ENCODE measurements at places on chromosomes 3 and 15.

- DNase-seq: peak; percentile 52
Observed at GRCh38 chr15:79680720-79681119, 216.1 kb downstream of the MTHFS start.

DNA sequence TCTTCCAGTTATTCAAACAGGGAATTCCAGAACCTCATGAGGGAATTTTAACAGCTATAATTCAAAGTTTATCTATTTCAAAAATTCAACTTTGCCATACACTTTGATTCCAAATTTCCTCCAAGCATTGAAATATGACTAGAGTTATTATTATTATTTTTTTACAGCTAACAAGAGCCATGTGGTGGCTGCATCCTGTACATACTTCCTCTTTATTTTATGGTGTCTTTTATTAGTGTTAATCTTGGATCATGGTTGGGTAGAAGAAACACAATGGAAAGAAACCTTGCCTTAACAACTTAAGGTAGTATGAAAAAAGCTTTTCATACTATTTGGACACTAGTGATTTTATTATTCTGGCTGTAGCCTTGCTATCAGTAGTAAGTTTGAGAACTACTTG is 52.7 kb downstream of the TFG start:
- no peak for DNase-seq

DNA sequence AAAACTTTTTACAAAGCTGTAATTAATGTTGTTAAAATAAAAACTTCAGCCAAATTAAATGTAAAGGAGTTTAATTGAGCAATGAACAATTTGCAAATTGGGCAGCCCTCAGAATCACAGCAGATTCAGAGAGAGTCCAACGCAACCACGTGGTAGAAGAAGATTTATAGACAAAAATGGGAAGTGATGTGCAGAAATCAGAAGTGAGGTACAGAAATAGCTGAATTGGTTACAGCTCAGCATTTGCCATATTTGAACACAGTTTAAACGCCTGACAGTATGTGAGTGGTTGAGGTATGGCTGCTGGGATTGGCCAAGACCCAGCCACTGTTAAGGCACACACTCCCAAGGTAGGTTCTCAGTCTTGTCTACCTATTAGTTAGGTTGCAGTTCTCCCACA is 14.4 kb upstream of the PLA2G4D start:
- no peak for DNase-seq

DNA sequence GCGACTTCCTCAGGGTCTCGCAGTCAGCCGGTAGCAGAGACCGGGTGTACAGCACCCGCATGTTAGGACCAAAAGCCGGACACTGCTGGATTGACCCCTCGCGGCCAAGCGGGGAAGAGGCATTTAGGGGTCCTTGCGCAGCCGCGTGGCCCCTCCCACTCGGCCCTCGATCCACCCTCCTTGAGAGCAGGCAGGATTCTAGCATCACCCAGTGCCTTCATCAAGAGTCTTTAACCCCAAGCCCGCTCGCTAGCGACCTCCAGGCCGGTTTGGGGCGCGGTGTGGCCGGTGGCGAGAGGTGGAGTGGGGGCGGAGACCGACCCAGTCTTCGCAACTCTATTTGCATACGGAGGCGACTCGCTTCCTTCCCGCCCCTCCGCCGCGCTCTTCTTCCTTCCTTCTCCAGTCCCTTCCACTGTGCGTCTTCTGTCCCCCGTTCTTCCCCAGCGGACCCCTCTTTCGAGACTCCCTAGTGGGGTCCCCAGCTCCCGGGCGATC is at the start of gene ST6GAL1:
ST6GAL1 (plus strand) TSS at position 384 of the 498 bp plus-strand sequence. CDS start 112,178 bp downstream, outside the sequence.
- no peak for DNase-seq

GRCh38 chr3:38950581-38950980 is 101.2 kb downstream of the SCN11A start:
- DNase-seq: no peak

- DNase-seq: no peak
Observed at GRCh38 chr3:106827515-106828213, 549.6 kb upstream of the CCDC54 start.

- DNase-seq: peak; percentile 23
Observed at GRCh38 chr3:173066044-173067004, 74.7 kb downstream of the SPATA16 start.

GRCh38 chr15:76460871-76461270 is 124.3 kb downstream of the ISL2 start:
- no peak for DNase-seq

- no peak for DNase-seq
Observed at GRCh38 chr15:25403771-25404170, 35.1 kb downstream of the UBE3A start.

Measured in kidney epithelial cell (primary cell).